ENCODE measurements at places on chromosomes 2 and 18. TPM values are rescaled to one million over a fixed set of nuclear protein-coding genes. Genes with fewer than 3 reads are reported as not detected.

PLB1 gene
- total RNA-seq, result 0.05 TPM

ARHGAP25 gene
- 324 TPM for total RNA-seq

RSAD2 gene
- total RNA-seq, result 0.67 TPM

GRCh38 chr18:50775726-50776125, 44.1 kb downstream of the MRO start:
- no peak overlapping the region for H3K4me3 ChIP-seq
- H3K27me3 ChIP-seq, result peaks cover 13% of the 10 kb centered on the region
- DNase-seq, result no peak

PSMA8 gene
- 0.89 TPM for total RNA-seq

COL3A1 gene
- total RNA-seq, result not detected

DNA sequence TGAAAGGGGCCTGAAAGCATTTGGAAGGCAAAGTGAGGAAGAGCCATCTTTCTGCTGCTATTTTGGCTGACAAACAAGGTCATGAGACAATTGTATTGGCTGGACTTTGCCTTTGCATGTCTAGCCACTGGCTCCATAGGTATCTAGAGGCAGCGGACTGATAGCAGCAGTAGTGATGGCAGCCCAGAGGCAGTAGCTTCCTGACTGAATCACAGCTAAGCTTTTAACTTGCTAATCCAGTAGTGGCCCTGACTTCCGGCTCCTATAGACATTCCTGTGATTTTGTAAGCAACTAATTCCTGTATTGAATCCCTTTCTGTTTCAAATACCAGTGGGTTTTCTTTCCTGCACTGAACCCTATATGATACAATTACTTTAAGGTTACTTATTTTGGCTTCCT, 69.8 kb upstream of the PDE1A start:
- no peak for DNase-seq
- no peak overlapping the region for H3K27ac ChIP-seq

ANKRD30BL gene
- total RNA-seq, result not detected

CSRNP3 gene
- total RNA-seq, result not detected

AQP4 gene
- not detected for total RNA-seq

DNA sequence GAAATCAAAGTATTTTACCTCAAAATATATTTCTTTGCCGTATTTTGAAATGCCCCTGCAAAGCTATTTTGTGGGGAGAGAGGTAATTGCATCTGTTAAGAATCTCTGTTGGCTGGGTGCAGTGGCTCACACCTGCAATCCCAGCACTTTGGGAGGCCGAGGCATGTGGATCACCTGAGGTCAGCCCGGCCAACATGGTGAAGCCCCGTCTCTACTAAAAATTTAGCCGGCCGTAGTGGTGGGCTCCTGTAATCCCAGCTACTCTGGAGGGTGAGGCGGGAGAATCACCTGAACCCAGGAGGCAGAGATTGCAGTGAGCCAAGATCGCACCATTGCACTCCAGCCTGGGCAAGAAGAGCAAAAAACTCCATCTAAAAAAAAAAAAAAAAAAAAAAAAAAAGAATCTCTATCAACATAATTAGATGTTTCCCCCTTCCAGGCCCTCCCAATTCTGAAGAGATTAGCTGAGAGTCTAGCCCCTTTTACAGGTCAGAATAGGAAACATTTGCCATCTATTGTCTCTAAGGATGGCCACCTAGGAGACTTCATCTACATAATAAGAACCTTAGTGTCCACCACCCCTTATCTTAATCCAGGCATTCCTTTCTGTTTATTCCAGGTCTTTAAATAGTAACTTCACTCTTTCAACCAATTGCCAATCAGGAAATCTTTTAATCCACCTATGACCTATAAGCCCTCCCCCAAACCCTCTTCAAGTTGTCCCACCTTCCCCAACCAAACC, 3.5 kb upstream of the TRAPPC8 start:
- no peak for DNase-seq
- H3K4me1 ChIP-seq, result peaks cover 25% of the 10 kb centered on the region
- no peak overlapping the region for H3K4me3 ChIP-seq
- H3K36me3 ChIP-seq, result peaks cover 10% of the 10 kb centered on the region

- DNase-seq, result no peak
- no peak overlapping the region for H3K27ac ChIP-seq
- H3K4me1 ChIP-seq, result no peaks in the 10 kb centered on the region
- no peaks in the 10 kb centered on the region for H3K36me3 ChIP-seq
These were observed 470.7 kb downstream of the LPIN1 start for GRCh38 chr2:12217175-12217574.

DNA sequence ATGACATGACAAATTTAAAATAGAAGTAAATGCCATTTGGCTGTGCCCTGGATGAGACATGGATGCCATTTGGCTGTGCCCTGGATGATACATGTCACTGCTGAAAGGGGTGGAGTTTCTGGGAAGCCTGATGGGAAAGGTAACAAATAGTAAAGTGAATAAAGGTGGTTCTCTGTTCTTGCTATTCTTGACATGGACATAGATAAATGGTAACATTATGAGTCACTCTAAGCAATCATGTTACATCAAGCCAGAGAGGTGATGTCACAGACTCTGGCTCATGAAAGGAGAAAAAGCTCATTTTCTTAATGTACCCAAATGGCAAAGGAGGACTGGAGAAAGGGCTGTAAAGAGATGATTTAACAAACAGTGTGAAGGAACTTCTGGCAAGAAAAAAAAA, 86.4 kb downstream of the EML6 start:
- DNase-seq, result no peak
- H3K36me3 ChIP-seq, result peaks cover 2% of the 10 kb centered on the region
- H3K27me3 ChIP-seq, result no peaks in the 10 kb centered on the region

ANO7 gene
- total RNA-seq, result 1.5 TPM

GRCh38 chr2:47019532-47019931, 103.9 kb upstream of the MCFD2 start:
- H3K4me1 ChIP-seq, result peaks cover 2% of the 10 kb centered on the region
- DNase-seq, result no peak
- H3K27ac ChIP-seq, result no peak overlapping the region
- H3K27me3 ChIP-seq, result no peaks in the 10 kb centered on the region
- H3K36me3 ChIP-seq, result peaks cover 84% of the 10 kb centered on the region

CXCR1 gene
- total RNA-seq, result not detected

- no peak overlapping the region for H3K4me3 ChIP-seq
- H3K4me1 ChIP-seq, result peaks cover 1% of the 10 kb centered on the region
- no peak overlapping the region for H3K27ac ChIP-seq
- no peaks in the 10 kb centered on the region for H3K36me3 ChIP-seq
- DNase-seq, result no peak
- peaks cover 8% of the 10 kb centered on the region for H3K27me3 ChIP-seq
These were observed 181.9 kb downstream of the MREG start for GRCh38 chr2:215831296-215831913.

- H3K36me3 ChIP-seq, result peaks cover 59% of the 10 kb centered on the region
- H3K27me3 ChIP-seq, result no peaks in the 10 kb centered on the region
- H3K4me3 ChIP-seq, result no peak overlapping the region
- no peak for DNase-seq
- H3K27ac ChIP-seq, result peak overlapping the region; percentile 64
These were observed 81.0 kb upstream of the RBM44 start for GRCh38 chr2:237717366-237718276.

DNA sequence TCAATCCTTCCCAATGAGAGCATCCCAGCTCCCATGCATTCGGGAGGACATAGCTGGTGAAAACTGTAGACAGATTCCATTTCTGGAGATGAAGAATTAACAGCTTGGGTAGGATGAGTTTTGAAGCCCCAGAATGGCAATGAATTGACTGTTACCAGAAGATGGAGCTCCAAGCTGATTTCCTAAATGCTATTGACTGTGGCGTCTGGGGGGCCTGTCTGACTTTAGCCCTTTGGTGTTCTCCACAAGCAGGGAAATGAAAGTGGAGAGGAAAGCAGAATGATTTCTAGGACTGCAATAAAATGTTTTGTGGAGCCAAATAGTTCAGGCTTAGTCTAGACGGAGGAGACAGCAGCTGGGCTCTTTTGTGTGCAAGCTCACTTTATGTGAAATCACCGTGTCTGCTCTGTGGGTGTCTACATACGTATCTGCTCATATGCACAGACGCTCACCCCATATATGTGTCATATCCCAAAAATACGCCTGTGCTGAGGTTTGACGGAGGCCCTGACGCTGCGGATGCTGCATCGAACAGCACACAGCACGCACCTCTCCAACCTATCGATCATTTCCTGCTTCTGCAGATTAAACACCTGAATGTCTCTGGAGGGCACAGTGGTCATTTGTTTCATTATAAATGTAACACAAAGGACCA, 166.4 kb upstream of the PXDN start:
- no peak overlapping the region for H3K27ac ChIP-seq
- H3K4me1 ChIP-seq, result no peaks in the 10 kb centered on the region
- H3K27me3 ChIP-seq, result no peaks in the 10 kb centered on the region
- no peaks in the 10 kb centered on the region for H3K36me3 ChIP-seq
- DNase-seq, result no peak

SLC5A7 gene
- not detected for total RNA-seq

GRCh38 chr18:21327101-21327500, 85.1 kb downstream of the GREB1L start:
- no peak for DNase-seq
- no peaks in the 10 kb centered on the region for H3K27me3 ChIP-seq
- no peaks in the 10 kb centered on the region for H3K36me3 ChIP-seq
- no peaks in the 10 kb centered on the region for H3K4me1 ChIP-seq
- H3K4me3 ChIP-seq, result no peak overlapping the region
- H3K27ac ChIP-seq, result no peak overlapping the region

DNA sequence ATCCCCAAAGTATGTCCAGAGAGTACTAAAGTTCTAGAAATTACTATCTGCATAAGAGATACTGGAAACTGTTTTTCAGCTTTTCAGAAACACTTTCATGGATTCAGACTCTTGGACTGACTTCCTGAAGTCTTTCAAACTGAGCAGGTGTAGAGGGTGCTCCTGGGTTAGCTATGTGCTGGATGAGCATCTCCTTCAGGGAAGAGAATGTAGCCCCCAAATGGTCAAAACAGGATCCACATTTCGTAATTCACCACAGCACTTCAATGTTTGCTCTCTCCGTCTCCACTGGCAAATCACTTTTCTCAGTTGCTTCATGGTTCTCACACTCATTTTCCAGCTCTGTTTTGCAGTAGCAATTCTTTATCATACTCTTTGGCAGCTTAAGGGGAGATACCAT, 23.2 kb upstream of the SATB2 start:
- H3K36me3 ChIP-seq, result no peaks in the 10 kb centered on the region
- no peak for DNase-seq
- no peak overlapping the region for H3K4me3 ChIP-seq
- peaks cover 15% of the 10 kb centered on the region for H3K27me3 ChIP-seq
- no peak overlapping the region for H3K27ac ChIP-seq

DNA sequence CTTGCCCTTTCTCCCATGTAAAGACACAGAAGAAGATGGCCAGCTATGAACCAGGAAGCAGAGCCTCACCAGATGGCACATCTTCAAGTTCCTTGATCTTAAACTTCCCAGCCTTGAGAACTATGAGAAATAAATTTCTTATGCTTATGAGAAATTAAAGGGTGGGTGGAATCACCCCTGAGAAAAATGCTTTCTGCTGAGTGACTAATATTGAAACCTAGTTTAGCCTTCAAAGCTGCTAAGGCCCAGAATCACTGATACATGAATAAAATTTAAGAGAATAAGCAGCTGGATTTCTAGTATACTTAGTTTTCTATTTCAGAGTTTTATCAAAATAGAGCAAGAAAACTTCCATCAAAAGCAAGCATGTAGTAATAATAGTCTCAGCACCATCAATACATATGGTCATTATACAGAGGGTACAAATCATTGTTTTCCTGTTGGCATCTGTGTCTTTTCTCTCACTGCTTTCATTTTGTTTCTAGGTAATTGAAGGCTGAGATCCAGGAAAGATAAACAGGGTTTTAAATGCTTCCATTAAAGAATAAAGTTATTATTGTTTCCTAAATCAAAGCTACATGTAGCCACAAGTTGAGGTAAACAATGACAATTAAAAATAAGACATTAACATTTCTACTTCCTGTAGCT, 53.3 kb upstream of the COL5A2 start:
- no peak for DNase-seq
- no peaks in the 10 kb centered on the region for H3K36me3 ChIP-seq
- H3K27me3 ChIP-seq, result peaks cover 3% of the 10 kb centered on the region

GAREM1 gene
- total RNA-seq, result not detected

DNA sequence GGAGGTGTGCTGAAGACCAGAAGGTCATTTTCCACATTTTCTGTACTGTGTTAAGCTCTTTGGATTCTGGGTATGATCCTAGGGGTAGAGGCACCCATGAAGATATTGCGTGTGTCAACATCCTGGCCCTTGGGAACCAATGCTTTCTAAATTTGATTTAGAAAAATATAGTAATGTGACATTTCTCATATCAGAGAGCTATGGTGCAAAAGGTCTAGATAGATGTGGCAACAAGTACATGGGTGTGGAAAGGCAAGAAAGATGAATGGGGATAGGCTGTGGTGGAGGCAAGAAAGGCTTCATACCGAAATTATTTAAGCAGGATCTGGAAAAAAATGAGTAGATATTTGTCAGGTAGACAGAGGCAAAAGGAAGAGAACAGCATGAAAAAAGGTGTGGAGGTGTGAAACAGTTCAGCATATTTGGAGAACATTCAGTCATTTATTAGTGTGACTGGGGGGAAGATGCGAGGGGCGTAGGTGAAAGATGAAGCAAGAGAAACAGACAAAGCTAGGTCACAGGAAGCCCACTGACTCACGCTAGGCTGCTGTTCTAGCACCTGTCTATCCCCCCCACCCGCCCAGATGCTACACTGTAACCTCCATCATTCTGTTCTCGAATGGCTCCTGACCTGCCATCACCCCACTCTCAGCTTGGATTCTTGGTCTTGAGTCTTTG, 11.7 kb downstream of the DOK1 start:
- peaks cover 5% of the 10 kb centered on the region for H3K4me1 ChIP-seq
- H3K27ac ChIP-seq, result no peak overlapping the region
- no peaks in the 10 kb centered on the region for H3K27me3 ChIP-seq
- H3K4me3 ChIP-seq, result no peak overlapping the region
- no peaks in the 10 kb centered on the region for H3K36me3 ChIP-seq
- DNase-seq, result no peak

AOX1 gene
- not detected for total RNA-seq

MTCL1 gene
- total RNA-seq, result 1.9 TPM

RAB31 gene
- total RNA-seq, result 36.0 TPM

EPG5 gene
- 34.2 TPM for total RNA-seq

GRCh38 chr18:48904847-48905394, 45.8 kb downstream of the SMAD7 start:
- no peaks in the 10 kb centered on the region for H3K36me3 ChIP-seq
- no peak for DNase-seq
- H3K27me3 ChIP-seq, result no peaks in the 10 kb centered on the region
- H3K4me1 ChIP-seq, result peaks cover 4% of the 10 kb centered on the region
- H3K4me3 ChIP-seq, result no peak overlapping the region
- no peak overlapping the region for H3K27ac ChIP-seq

DNA sequence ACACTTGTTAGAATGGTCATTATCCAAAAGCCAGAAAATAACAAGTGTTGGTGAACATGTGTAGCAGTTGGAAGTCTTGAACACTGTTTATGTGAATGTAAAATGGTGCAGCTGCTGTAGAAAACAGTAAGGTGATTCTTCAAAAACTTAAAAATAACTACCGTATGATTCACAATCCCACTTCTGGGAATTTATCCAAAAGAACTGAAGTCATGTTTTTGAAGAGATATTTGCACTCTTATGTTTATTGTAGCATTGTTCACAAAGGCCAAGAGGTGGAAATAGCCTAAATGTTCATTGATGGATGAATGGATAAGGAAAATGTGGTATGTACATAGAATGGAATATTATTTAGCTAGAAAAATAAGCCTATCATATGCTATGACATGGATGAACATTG, 6.3 kb upstream of the SPP2 start:
- H3K4me3 ChIP-seq, result no peak overlapping the region
- DNase-seq, result no peak
- H3K27ac ChIP-seq, result no peak overlapping the region
- no peaks in the 10 kb centered on the region for H3K36me3 ChIP-seq
- H3K27me3 ChIP-seq, result peaks cover 11% of the 10 kb centered on the region

HES6 gene
- total RNA-seq, result 4.4 TPM

GRCh38 chr2:55159037-55159651, 72.9 kb downstream of the CLHC1 start:
- no peaks in the 10 kb centered on the region for H3K27me3 ChIP-seq
- H3K36me3 ChIP-seq, result no peaks in the 10 kb centered on the region
- DNase-seq, result no peak

LIMS1 gene
- 34.8 TPM for total RNA-seq
